ENCODE measurements at places on chromosomes 7 and 10.

DNA sequence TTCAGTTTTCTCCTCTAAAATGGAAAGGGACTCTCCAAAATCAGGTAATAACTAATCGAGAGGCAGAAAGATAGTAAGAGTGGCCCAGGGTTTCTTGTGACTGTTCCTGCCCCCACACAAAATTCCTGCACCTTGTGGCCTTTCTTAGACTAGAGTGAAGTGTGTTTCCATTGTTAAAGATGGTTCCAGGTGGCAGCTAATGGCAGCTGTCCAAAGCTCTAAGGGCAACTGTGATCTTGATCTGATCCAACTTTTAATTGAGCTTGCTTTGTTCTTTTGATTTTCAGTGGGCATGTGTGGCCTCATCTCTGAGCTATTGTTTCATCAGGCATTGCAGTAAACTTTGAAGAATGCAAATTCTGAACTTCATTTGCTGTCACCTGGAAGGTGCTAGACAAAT, 19.4 kb downstream of the ACSL5 start:
- no peak for DNase-seq

DNA sequence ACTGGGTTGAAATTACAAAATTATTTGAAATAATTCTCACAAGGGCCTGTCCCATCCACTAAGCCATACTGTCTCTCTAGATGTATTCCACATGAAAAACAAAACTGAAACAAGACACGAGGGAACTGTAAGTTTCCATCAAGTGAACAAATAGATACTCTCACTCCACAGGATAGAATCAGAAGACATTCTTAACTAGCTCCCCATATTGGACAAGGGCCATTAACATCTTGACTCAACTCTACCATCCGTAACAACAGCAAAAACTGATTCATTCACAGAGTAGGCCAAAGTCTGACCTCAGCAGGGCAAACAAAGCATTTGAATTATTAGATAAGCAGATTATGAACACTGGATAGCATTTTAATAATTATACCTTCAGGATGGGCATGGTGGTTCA, 29.1 kb downstream of the UBE2H start:
- no peak for DNase-seq

GRCh38 chr7:145624618-145625017, 492.0 kb upstream of the CNTNAP2 start:
- DNase-seq = no peak

- DNase-seq = no peak
These were observed 115.7 kb downstream of the TPK1 start for GRCh38 chr7:144720149-144720548.

- no peak for DNase-seq
These were observed 44.5 kb downstream of the HBP1 start for GRCh38 chr7:107213193-107213788.

GRCh38 chr10:47027108-47027783, 116.0 kb downstream of the PTPN20 start:
- DNase-seq = no peak

DNA sequence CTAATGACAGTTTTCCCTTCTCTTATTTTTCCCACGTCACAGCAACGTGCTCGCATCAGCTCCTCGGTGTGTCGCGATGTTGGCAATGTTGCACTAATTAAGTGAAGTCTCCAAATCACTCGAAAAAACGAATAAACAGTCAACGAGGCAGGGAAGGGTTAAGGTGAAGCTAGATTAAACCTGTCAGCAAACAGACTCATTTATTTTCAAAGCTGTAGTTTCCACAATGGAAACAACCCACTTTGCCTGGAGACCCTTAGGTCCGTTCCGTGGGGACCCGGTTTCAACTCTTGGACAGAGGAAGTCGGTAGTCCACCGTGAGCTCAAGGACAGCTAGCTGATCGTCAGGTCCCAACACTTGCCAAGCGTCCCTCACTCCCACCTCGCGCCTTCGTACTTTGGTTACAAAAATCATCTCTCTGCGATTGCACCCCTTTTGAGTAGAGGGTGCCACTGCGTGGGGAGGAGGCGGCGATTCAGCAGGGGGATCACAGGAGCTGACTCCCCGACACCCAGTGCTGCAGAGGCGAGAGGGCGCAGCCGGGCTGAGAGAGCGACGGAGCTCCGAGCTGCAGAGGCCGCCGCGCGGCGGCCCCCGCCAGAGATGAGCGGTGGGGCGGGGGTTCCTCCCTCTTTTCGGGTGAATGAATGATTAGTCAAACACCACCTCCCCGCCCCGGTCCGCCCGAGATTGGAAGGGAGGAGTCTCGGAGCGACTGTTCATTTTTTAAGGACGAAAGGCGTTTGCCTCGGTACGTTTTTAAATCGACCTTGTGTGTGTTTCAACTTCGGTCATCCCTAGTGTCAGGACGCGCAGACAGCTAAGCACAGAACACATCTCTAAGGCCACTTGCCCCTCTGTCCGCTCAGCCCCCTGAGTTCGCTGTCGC, 1.3 kb upstream of the BMPER start:
- DNase-seq = peak; percentile 58

GRCh38 chr10:76287856-76288255, 856.4 kb downstream of the LRMDA start:
- DNase-seq = no peak

- no peak for DNase-seq
These were observed 52.7 kb downstream of the RBM17 start for GRCh38 chr10:6141296-6142151.

DNA sequence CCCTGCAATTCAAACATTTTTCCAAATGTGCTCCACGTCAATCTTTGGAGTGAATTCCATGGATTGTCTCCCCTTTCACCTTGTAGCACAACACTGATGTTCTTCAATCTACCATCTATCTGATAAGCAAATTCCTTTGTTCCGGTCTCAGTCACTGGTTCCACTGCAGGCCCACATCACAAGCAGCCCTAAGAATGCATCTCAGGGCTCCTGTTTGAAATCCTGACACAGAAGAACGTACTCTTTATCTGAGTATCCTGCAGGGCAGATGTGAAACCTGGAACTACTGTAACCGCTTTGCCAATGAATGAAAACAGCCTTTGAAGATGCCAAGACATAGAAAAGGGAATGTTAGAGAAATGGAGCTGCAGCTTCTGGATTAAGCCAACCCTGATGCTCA, 62.9 kb upstream of the FAM133B start:
- DNase-seq = no peak

DNA sequence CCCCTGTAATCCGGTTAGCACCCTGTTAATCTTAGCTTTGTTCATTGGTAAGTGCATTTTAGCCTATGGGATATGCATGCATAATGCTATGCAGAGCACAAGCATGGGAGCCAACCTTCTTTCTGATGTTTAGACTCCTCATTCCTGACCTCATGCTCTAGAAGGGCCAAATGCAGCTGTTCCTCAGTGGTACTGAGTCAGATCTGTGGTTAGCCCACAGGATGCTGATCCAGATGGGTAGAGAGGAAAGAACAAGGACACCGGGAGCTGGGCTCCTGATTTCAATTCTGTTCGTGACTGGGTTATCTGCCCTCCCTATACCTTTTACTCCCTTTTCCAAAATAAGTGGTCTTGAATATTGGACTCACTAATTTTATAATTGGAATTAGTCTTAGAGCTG, 31.7 kb upstream of the C10orf90 start:
- DNase-seq = no peak

DNA sequence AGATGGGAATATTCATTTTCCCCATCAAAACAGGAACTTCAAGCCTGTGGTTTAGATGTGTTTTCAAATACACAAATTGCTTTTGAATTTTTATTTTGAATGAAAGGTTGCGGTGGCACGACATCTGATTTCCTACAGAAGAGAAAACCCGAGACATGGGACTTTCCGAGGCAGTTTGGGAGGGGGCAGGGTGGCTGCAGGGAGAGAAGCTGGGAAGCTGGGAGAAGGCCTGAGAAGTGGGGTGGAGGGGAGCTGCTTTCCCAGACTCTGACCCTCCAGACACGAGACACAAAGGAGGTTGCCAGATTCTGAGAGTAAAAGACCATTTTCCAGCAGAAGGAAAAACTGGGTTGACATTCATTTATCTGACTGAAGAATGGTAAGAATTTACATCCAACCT, 19.6 kb downstream of the TMEM176A start:
- no peak for DNase-seq

GRCh38 chr7:55144333-55145317, 125.8 kb downstream of the EGFR start:
- DNase-seq = no peak

GRCh38 chr10:97144297-97144696, 41.5 kb downstream of the SLIT1 start:
- no peak for DNase-seq

GRCh38 chr7:94417306-94417705, 22.6 kb downstream of the COL1A2 start:
- DNase-seq = peak; percentile 37

- peak; percentile 99 for DNase-seq
These were observed 106.6 kb downstream of the POU6F2 start for GRCh38 chr7:39084349-39084748.

GRCh38 chr7:16637379-16637778, 8.2 kb downstream of the ANKMY2 start:
- DNase-seq = no peak

GRCh38 chr7:158809596-158809995, 19.7 kb downstream of the ESYT2 start:
- no peak for DNase-seq

DNA sequence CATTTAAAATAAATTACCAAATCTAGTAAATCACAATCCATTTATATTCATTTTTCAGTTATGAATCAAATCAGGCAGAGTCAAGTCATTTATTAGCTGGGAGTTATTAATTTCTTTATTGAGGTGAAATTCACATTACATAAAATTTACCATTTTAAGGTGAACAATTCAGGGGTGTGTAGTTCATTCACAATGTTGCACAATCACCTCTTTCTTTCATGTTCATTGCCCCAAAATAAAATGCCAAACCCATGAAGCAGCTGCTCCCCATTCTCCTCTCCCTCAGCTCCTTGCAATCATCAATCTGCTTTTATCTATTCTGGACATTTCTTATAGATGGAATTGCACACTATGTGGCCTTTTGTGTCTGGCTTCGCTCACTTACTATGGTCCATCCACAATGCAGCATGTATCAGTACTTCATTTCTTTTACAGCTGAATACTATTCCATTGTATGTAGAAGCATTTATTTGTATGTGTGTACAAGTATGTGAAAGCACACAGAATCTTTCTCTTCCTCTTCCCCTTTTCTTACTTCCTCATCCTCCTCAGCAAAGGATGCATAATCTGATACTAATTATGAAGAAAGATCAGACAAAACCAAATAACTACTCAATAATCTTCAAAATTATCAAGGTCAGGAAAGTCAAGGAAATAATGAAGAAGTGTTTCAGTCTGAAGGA, 60.6 kb downstream of the LMBR1 start:
- no peak for DNase-seq

DNA sequence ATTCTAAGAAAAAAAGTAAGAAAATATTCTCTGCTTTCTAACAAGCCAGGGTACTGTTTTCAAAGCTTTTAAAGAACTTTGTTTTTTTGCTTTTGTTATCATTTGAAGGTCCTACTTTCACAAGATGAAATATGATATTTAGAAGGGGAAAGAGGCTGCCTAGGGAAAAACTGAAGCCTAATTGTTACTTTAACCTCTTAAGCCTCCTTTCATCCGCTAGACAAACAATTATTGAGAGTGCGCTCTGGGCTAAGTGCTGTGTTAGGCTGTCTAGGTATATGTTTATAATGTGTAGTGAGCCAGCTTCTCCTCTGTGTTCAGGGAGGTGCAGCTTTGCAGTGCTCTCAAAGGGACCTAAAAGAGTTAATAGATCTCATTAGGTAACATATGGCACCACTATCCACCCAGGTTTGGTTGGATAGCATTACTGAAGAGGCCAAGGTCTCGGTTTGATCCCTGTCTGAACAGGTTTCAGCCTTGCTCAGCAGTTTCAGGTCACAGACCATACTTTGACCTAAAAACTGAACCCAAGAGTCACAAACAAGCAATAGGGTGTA, 17.9 kb downstream of the PDK4 start:
- peak; percentile 98 for DNase-seq

- no peak for DNase-seq
These were observed 7.7 kb downstream of the AGR3 start for GRCh38 chr7:16874066-16874465.

DNA sequence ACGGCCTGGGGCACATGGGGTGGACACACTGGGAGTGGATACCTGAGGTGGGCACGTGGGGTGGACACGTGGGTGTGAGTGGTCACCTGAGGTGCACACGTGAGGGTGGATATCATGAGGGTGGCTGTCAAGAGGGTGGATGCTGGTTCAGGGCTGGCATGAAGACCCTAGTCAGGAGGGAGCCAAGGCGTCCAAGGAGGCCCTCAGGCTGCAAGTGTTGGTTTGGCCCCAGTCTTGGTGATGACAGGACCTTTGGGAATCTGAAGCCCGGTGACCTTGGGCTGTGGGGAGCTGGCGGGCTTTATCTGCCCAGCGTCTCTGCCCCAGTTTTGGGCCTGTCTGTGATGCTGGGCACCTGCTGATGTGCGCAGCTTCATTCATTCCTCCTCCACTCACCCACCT, 24.9 kb upstream of the PFKFB3 start:
- no peak for DNase-seq

DNA sequence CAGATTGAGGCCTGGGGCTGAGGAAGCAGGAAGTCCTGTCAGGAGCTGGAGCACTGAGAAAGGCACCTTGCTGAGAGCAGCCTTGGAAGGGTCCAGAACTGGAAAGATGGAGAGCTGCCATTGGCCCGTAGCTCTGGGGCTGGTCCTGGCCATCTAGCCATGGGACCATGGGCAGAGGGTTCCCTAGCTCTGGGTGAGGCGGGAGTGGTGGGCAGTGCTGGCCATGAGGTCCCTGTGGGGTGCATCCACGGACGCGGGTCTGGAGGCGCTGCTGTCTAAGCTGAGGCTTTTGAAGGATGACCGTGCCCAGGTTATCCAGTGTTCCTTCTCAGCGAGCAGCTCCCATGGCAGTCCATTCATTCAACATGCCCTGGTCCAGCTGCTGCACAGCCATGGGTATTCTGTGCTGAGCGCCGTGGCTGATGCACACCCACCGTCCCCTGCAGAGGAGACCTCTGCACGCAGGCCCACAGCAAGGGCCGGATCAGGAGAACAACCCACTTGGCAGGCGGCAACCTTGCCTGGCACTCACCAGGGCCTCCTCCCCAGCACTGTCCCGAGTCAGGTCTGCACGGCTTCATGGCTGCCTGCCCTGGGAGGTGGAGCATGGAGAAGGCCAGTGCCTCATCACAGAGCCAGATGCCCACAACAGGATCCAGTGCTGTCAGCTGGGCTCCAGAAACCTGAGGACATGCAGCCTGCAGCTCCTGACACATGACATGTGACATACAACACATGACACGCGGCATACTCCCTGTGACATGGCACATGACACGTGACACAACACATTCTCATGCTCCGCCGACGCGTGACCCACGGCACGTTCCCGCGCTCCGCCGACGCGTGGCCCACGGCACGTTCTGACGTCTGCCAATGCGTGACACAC, 121.9 kb downstream of the INPP5A start:
- no peak for DNase-seq

DNA sequence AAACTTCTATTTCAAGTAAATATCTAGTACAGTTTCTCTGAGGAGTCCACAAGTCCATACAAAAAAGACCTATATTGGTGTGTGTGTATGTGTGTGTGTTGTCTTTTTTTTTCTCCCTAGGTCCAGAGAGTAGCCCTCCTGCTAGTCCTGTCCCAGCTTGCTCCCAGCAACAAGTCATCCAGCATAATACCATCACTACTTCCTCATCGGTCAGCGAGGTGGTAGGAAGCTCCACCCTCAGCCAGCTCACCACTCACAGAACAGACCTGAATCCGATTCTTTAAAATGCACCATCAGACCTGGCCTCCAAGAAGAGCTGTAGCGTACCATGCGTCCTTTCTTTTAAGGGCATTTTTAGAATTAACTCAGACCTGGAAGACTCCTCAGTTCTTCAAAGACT, 139.1 kb downstream of the TRIL start:
- DNase-seq = no peak

- no peak for DNase-seq
These were observed 79.9 kb downstream of the ADRA2A start for GRCh38 chr10:111156754-111157153.

GRCh38 chr7:50214126-50214670, 90.3 kb upstream of the IKZF1 start:
- no peak for DNase-seq

All from NCI-H1092 treated with DMSO at 0.1 percent for 48 hours (cell line).